ENCODE measurements at places on chromosomes 16 and 17.

DNA sequence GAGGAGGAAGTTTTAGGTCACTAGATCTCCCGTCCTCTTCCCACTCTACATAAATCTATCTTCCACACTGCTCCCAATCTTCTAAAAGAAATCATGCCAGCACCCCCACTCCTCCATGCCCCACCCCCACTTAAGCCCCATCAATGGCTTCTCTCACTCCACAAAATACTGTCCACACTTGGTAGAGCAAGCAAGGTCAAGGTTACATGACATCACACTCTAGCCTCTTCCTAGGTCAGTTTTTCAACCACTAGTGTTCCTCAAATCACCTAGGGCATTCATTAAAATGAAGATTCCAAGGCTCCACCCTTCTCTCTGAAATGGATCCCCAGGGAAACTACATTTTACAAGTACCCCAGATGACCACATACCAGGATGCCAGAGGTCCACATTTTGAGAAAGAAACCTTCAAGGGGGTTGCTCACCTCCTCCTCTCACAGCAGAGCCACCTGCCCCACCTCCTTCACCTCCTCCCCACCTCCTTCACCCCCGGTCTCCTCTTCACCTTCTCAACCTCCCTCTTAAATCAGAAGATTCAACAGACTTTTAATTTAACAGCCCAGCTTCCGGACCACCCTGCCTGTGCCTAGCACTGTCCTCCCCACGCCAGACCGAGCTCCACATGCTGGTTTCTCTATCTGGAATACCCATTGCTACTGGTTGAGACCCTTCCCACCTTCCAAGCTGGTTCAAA is 3.2 kb downstream of the AMFR start:
- DNase-seq = no peak

DNA sequence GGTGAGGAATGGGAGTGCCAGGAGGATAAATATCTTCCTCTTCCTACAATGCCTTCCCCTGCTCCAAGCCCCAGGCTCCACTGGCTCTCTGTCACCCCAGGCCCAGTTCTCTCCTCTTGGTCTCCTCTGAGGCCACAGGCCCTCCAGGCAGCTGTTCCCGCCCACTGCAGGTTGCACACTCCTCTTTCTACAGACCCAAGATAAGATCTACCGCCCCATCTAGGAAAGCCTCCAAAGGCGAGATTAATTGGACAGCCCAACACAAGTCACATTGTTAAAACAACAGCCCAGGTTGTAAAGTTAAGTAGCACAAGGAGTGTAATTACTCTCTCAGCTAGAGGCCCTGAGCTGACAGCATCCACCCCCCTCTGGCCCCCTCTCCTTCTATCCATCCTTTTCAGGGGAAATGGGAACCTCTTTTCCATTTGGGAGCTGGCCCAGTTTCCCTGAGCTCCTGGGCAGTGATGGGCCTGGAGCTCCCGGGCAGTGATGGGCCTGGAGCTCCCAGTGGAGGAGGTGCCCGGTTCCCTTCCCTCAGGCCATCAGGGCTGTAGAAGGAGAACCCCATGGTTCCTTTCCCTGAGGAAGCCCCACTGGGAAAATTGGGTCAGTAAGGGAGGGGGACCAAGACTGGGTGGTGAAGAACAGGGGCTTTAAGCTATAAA is 7.3 kb downstream of the DLX4 start:
- DNase-seq = no peak

DNA sequence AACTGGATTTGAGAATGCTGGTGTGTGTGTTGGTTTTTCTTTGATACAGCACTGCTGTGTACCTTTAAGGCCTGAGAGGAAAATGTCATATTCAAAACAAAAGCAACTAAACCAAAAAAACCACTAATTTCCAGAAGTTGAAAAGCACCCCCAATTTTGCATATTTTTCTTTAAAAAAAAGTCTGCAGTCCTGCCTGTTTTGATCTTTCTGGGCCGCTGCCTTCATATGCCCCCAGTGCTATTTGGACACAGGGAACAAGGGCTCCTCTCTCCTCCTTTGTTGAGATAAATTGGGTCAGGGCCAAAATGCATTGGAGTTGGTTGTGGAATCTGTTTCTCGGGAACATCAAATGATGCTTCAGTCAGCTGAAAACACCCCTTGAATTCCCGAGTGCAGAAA is 26.9 kb downstream of the GPT2 start:
- no peak for DNase-seq

DNA sequence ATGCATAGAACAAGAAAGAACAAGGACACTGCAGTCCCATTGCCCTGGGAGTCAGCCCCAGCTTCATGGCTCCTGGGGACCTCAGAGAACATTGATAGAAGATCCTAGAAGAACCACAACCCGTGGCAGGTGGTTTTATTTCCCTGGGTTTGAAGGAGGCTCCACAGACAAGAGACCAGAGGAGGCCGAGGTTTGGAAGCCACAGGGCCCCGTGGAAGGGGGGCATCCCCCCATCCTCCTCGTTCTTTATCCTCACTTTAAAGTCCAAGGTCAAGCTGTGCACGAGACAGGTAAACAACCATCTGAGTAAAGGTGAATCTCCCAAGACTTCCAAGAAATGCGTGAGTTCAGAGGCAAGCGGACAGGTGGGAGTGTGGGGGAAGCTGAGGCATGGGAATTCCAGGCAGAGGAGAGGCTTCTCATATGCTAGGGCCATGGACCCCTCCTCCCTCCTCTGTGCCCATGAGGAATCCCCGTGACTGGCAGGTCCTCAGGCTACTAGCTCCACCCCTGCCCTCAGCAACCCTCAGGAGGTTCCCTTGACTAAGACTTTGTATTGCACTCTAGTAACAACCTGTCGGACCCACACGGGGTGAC is 849 bp upstream of the SULT1A1 start:
- no peak for DNase-seq

DNA sequence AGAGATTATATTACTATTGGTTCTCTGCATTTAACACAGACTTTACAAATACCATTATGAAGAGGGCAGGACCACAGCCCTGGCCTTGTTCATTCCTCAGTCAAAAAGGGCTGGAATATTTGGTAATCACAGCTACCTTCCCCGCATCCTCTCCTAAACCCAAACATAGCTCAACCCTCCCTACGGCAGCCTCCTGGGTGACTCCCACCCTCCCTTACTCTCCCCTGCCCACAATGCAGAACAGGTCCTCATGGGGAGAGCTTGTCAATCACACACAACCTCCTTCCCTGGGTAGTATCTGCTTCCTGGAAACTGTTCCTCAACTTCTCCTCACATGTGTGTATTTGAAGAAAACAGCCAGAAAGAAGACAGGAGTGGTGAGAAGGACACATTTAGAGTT is 224.2 kb downstream of the C16orf78 start:
- DNase-seq = no peak

- DNase-seq = no peak
These were observed 77.0 kb upstream of the SIAH1 start for GRCh38 chr16:48462106-48462740.

GRCh38 chr16:29959293-29959692 is 2.6 kb upstream of the TMEM219 start:
- DNase-seq = no peak

- peak; percentile 40 for DNase-seq
These were observed 268.0 kb upstream of the TNRC6C start for GRCh38 chr17:77690271-77691161.

- no peak for DNase-seq
These were observed 962.4 kb upstream of the SOX9 start for GRCh38 chr17:71158437-71158836.

DNA sequence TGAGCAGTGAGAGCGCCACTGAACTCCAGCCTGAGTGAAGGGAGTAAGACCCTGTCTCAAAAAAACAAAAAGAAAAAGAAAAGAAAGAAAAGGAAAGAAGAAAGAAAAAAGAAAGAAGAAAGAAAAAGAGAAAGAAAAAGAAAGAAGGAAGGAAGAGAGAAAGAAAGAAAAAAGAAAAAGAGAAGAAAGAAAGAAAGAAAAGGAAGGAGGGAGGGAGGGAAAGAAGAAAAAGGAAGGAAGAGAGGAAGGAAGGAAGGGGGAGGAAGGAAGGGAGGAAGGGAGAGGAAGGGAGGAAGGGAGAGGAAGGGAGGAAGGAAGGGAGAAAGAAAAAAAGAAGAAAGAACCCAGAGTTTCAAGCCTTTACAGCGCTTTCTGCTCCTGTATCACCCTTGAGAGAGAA is 19.1 kb downstream of the GINS3 start:
- DNase-seq = no peak

GRCh38 chr17:76497979-76498875 is 3.0 kb downstream of the RHBDF2 start:
- DNase-seq = peak; percentile 87

DNA sequence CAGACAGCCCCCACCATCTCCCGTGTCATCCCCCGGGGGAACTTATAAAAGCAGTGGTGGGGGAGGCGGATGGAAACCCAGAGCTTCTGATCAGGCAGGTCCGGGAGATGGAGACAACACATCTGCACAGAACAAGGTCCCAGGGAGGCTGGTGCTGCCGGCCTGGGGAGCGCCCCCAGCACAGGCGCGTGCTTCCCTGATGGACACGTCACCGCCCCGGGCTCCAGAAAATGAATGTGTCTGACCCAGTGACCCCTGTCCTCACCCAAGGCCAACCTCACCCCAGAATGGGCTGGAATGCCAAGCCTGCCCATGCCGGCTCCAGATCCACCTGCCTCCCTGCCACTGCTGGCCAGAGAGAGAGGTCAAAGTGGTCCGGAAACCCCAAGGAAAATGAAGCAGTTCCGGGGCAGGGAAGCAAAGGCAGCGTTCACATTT is 12.5 kb downstream of the SLC7A5 start:
- no peak for DNase-seq

DNA sequence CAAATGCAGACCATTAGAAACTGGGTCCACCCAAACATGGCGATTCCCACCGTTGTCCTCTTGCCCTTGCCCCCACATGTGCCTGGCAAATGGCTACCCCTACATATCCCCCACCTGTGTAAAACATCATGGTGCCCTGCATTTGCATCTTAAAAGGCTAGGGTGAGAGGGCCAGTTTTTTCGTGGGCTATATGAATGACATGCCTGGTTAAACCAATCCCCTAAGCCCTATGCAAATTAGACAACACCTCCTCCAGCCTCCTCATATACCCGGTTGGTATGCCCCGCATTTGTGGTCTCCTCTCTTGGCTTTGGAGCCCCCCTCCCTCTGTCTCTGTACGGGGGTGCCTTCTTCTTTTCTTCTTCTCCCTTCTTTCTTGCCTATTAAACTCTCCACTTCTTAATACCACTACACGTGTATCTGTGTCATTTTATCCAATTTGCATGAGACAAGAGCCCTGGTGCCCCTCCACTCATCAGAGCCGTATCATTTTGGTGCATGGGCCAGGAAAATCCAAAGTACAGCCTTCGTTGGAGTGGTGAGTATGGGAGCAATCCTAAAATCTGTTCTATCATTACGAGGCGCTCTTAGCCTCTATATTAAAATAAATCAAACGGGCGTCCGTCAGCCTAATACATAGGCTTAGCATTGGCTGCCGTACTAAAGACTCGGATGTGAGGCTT is 30.1 kb downstream of the QPRT start:
- no peak for DNase-seq

DNA sequence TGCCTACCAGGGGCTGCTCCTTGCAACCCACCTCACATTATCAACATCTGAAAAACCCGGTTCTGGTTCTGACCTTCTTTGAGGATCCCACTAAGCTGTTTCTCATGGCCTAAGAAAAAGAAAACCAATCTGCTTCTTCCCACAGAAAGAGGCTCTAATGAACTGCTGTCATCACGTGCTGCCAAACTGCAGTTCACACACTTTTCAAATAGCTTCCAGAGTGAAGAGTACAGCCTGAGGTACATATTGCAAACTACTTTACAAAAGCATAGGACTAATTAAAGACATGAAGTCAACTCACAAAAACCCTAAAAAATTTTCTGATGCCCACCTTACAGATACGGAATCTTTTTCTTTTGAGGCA is 36.7 kb downstream of the SMG6 start:
- no peak for DNase-seq

DNA sequence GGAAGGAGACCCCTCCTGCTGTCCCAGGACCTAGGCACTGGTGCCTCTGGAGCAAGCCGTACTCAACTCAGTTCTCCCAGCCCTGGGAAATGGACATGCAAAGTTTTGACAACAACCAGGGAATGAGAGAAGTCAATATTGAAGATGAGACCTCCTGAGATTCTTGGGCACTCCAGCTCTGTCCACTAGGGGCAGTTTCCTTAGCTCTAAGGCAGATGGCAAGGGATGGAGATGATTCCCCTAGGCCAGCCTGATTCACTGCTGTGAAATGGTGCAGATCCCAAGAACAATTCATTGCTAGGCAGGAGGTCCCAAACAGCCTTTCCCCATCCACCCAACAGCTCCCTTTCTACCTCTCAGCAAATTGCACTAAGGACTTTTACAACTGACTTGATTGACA is 20.5 kb upstream of the SDR42E2 start:
- no peak for DNase-seq

GRCh38 chr16:1392826-1393225 is 21.7 kb downstream of the UNKL start:
- no peak for DNase-seq

- DNase-seq = peak; percentile 63
These were observed at the start of gene TLCD3A for GRCh38 chr17:732067-732901. TLCD3A (plus strand) TSS chr17:732596; CDS start chr17:732648, 52 bp downstream.
